ENCODE measurements at places on chromosomes 4 and X. TPM values are rescaled to one million over a fixed set of nuclear protein-coding genes. Genes with fewer than 3 reads are reported as not detected.

DNA sequence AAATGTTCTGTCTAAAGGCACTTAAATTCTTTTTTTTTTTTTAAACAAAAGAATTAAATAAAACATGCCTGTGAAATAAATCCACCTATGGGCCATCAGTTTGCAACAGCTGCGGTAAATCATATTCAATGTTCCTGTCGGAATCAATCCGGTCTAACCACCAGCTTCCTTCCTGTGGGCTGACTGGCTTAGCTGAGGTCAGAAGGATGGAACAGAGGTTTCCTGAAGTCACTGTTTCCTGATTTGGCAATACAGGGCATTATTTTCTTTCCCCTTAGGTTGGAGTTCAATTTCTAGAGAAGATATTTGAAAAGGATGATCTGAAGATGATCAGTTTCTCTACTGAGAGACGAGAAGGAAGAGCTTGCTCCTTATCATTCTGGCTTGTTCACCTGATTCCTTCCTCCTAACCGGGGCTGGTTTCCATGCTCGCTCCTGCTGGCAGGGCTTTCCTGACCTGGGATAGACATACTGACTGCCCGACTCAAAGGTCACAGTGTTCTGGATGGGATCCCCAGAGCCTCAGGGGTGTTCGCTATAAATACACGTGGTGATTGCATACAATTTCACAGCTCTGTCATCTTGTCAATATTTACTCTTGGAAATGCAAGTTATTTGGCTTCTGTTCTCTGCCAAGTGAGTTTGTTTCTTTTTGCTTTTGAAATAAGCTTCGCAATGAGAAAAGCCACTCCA is 21.7 kb downstream of the PDLIM3 start:
- no peak for DNase-seq
- H3K27ac ChIP-seq = no peak overlapping the region
- H3K27me3 ChIP-seq = no peaks in the 10 kb centered on the region

GAGE12J gene
- not detected for total RNA-seq

GRCh38 chr4:7389101-7389701 is 45.5 kb downstream of the PSAPL1 start:
- H3K4me1 ChIP-seq = no peaks in the 10 kb centered on the region
- no peak overlapping the region for H3K27ac ChIP-seq
- H3K36me3 ChIP-seq = no peaks in the 10 kb centered on the region
- H3K27me3 ChIP-seq = no peaks in the 10 kb centered on the region
- no peak overlapping the region for H3K4me3 ChIP-seq

GRCh38 chrX:15797707-15798106 is 7.4 kb downstream of the ZRSR2 start:
- H3K4me1 ChIP-seq = no peaks in the 10 kb centered on the region
- H3K4me3 ChIP-seq = no peak overlapping the region
- no peak overlapping the region for H3K27ac ChIP-seq
- H3K27me3 ChIP-seq = no peaks in the 10 kb centered on the region

USP26 gene
- not detected for total RNA-seq

DNA sequence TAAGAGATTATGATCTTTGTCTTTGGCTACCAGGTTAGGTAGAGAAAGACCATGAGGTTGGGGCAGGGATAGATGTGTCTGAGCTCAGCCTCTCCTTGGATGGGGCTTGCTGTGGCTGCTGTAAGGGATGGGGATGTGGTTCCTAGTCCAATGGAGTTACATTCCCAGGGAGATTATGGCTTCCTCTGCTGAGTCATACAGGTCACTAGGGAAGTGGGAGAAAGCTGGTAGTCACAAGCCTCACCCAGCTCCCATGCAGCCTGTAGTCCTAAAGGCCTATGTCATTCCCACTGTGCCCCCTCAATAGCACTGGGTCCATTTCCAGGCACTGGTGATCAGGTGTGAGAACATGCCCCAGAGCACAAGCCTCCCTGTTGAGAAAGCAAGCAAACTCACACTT is 70.6 kb upstream of the CENPE start:
- H3K4me1 ChIP-seq = no peaks in the 10 kb centered on the region
- H3K36me3 ChIP-seq = peaks cover 2% of the 10 kb centered on the region
- no peak overlapping the region for H3K27ac ChIP-seq
- no peak for DNase-seq
- no peak overlapping the region for H3K4me3 ChIP-seq

DNA sequence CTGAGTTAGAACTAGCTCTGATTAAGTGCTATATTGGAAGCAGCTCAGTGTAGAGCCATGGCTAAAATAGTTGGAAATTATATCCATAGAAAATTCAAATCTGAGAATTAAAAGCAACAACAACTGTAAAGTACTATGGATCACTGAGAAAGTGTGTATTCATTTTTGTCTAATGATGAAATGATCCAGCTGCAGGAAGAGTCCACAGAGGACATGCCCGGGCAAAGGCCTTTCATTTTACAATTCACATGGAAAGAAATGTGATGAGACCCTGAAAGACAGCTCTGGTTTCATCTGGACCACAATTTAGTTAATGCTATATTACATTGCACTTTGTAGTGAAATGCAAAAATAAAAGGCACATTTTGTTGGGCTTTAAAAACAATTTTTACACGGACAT is 196.8 kb upstream of the FAT1 start:
- H3K27me3 ChIP-seq = no peaks in the 10 kb centered on the region
- no peaks in the 10 kb centered on the region for H3K4me1 ChIP-seq
- no peak for DNase-seq
- no peak overlapping the region for H3K4me3 ChIP-seq
- no peak overlapping the region for H3K27ac ChIP-seq

GRCh38 chr4:183321516-183321915 is 710 bp downstream of the CLDN24 start:
- no peaks in the 10 kb centered on the region for H3K36me3 ChIP-seq
- no peak overlapping the region for H3K4me3 ChIP-seq
- no peaks in the 10 kb centered on the region for H3K27me3 ChIP-seq
- H3K4me1 ChIP-seq = no peaks in the 10 kb centered on the region
- no peak overlapping the region for H3K27ac ChIP-seq
- no peak for DNase-seq

DNA sequence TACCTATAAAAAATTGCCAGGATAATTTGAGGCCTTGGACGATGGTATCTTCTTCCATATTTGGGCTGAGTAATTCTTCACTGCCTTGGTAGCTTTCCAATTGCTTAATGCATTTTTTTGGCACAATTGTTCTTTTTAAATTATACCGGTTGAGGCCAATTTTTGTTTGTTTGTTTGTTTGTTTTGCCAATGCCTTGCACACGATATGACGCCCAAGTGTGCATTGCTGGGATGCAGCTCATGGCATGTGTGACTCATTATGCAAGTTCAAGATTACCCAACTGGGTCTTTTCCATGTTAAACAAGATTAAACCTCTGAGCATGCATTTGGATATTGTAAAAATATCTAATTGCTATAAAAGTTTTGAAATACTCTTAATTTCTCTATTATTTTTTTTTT is 71.1 kb upstream of the KCNIP4 start:
- no peaks in the 10 kb centered on the region for H3K27me3 ChIP-seq
- no peak overlapping the region for H3K27ac ChIP-seq
- no peak for DNase-seq
- no peaks in the 10 kb centered on the region for H3K4me1 ChIP-seq
- H3K36me3 ChIP-seq = no peaks in the 10 kb centered on the region

GRCh38 chrX:136158685-136159084 is 11.4 kb downstream of the FHL1 start:
- H3K27ac ChIP-seq = no peak overlapping the region
- H3K4me1 ChIP-seq = no peaks in the 10 kb centered on the region
- no peaks in the 10 kb centered on the region for H3K27me3 ChIP-seq
- H3K36me3 ChIP-seq = no peaks in the 10 kb centered on the region
- no peak overlapping the region for H3K4me3 ChIP-seq

- no peak overlapping the region for H3K4me3 ChIP-seq
- DNase-seq = no peak
- H3K27ac ChIP-seq = no peak overlapping the region
- no peaks in the 10 kb centered on the region for H3K36me3 ChIP-seq
These were observed 135.0 kb downstream of the RASL11B start for GRCh38 chr4:52997132-52997416.

GRCh38 chr4:184825141-184825895 is 450 bp downstream of the ACSL1 start:
- no peak overlapping the region for H3K27ac ChIP-seq
- H3K4me1 ChIP-seq = no peaks in the 10 kb centered on the region
- H3K36me3 ChIP-seq = no peaks in the 10 kb centered on the region
- peaks cover 19% of the 10 kb centered on the region for H3K27me3 ChIP-seq

DNA sequence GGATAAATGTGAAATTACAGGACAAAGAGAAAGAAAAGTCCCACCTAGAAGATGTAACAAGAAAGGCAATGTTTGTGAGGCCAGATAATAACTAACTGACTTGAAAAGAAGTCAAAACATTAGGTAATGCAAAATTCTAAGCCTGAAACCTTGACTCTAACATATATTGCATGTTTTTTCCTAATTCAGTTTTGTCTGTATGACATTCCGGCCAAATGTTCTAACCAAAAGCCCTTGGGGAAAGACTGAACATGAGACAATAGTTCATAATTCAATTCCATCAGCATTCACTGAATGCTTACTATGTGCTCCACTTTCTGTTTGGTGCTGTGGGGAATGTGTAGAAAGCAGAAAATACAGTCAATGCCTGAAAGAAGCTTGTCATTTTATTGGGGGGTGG is 84.8 kb upstream of the PLAC1 start:
- no peaks in the 10 kb centered on the region for H3K4me1 ChIP-seq
- no peaks in the 10 kb centered on the region for H3K27me3 ChIP-seq
- no peak overlapping the region for H3K27ac ChIP-seq
- no peak for DNase-seq
- H3K4me3 ChIP-seq = no peak overlapping the region

TMEM255A gene
- 0.73 TPM for total RNA-seq

DNA sequence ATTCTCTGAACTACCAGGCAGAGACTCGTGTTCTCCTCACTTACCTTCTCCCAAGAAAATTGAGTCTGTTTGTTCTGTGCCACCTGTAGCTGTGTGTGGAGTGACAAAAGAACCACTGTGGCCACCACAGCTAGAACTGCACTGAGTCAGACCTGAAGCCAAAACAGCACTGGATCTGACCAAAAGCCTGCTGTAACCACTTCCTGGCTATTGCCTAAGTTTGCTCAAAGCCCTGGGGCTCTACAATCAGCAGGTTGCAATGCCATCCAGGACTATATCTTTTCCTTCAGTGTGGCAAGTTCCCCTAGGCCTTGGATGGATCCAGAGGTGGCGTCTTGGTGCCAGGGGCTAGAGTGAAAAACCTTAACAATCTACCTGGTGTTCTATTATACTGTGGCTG is 449.1 kb downstream of the FAM133A start:
- no peak overlapping the region for H3K27ac ChIP-seq
- no peak for DNase-seq
- no peaks in the 10 kb centered on the region for H3K27me3 ChIP-seq
- no peaks in the 10 kb centered on the region for H3K36me3 ChIP-seq

DNA sequence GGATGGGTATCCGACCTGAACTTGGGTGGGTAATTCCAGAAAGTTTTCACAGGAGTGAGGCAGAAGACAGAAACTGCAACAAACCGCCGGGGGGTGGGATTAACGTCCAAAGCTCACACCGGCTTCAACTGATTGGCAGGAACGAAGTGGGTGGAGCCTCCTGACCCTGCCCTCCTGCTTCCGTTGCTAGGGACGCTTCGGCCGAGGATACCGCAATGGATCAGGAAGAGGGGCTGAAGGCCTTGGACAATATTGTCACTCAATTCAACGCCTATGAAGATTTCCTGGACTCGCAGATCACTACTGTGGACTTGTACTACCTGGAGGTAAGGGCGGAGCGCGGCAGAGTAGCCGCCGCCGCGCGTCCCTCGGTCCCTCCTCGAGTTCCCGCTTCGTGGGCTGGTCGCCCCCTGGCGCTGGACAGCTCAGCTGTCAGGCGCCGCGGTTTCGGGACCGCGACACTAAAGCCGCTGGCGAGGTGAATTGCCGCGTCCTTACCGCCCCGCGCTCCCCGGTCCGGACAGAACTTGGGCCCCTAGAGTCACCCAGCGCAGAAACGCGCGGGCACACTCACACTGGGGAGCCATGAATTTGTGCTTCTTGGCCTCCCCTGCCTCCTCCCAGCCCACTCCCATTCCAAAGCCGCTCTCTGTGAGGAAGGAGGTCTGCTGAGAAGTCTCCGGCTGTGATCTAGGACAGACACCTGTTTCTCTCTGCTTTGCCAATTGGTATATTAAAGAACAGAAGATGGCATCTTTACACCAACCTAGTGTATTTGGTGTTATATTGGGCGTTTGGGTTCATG is at the start of gene CFAP299:
TSS of gene CFAP299 (plus strand) at position 177 of the 805 bp plus-strand sequence.
- no peaks in the 10 kb centered on the region for H3K4me1 ChIP-seq
- H3K27ac ChIP-seq = no peak within 1 kb of the TSS
- peak within 1 kb of the TSS; percentile 84 for H3K4me3 ChIP-seq
- peak; percentile 94 for DNase-seq

ALB gene
- total RNA-seq = not detected

DNA sequence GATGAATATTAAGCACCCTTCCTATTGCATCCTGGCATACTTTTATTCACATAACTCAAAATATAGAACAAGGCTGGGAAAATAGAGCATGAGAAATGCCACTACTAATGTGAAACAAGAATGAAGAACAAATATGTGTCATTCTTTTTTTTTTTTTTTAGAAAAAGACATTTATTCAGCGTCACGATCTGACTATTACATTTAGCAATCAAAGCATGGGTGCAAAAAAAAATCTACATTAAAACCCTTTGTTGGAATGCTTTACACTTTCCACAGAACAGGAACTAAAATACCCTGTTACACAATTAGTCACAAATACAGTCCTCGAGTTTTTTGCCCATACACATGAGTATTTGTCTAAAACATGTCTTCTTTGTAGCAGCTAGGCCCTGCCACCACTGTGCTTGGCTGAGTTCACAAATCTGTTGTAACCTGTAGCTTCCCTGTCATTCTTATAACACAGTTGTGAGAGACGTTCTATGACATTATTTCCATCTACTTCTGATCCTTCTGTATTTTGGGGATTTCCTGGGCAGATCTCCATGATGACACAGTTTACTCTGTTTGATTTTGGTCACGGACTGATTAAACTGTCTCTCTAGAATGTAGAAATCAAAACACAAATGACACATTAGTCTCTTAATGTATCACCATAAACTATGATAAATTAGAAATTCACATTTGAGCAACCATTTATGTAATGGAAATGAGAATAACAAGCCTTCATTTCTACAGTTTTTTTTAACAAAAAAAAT is 9.4 kb upstream of the TET2 start:
- H3K27ac ChIP-seq = no peak overlapping the region
- H3K36me3 ChIP-seq = no peaks in the 10 kb centered on the region
- H3K27me3 ChIP-seq = 0 out of 2 replicates have a peak, but pooled peaks cover 1% of the 10 kb centered on the region
- no peaks in the 10 kb centered on the region for H3K4me1 ChIP-seq

DNA sequence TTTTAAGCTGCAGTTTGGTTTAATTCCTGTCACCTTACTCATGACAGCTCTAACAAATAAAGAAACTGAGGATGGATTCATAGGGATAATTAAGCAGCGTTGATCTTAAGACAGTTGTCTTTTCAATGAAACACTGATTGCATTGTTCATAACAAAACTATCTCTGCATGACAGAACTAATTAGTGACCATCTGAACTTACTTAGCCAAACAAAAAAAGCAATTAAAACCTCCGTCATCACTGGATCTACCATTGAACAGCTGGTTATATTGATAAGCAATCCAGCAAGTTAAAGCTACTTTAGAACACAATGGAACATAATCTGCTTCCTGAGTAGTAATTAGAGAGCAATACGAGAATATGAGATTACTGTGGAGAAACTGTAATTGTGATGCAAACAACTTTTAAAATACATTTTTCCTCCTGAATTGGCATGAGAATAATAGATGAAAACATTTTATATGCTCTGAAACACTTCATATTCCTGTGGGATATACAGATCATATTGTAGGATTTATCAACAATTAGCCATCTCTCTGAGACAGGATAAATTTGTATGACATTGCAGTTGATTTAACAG is 2576.8 kb downstream of the PCDH7 start:
- no peaks in the 10 kb centered on the region for H3K36me3 ChIP-seq
- no peak overlapping the region for H3K4me3 ChIP-seq
- H3K27me3 ChIP-seq = no peaks in the 10 kb centered on the region
- H3K4me1 ChIP-seq = no peaks in the 10 kb centered on the region
- no peak for DNase-seq
- H3K27ac ChIP-seq = no peak overlapping the region
